ENCODE measurements at places on chromosomes 1 and 21. TPM values are rescaled to one million over a fixed set of nuclear protein-coding genes. Genes with fewer than 3 reads are reported as not detected.

Gene SPATA1
- total RNA-seq = not detected

Gene CD1C
- not detected for total RNA-seq

Gene EFNA1
- total RNA-seq = not detected

Gene OPTC
- not detected for total RNA-seq

Gene CC2D1B
- total RNA-seq = 46.4 TPM

Gene NPHS2
- total RNA-seq = not detected

Gene EXO1
- total RNA-seq = 37.7 TPM

Gene CD5L
- total RNA-seq = not detected

Gene CLCA1
- not detected for total RNA-seq

Gene KCNK2
- 5.6 TPM for total RNA-seq

Gene LCE2B
- total RNA-seq = not detected

Gene PGLYRP4
- total RNA-seq = not detected

Gene KIF26B
- under 0.01 TPM for total RNA-seq

Gene CREG1
- 61.9 TPM for total RNA-seq

Gene CYB5RL
- 6.9 TPM for total RNA-seq

Gene MEX3A
- total RNA-seq = 5.8 TPM

Gene CLDN17
- not detected for total RNA-seq

Gene TFF2
- total RNA-seq = not detected

Gene BRDT
- total RNA-seq = not detected

Gene MMEL1
- not detected for total RNA-seq

Gene S100A3
- 55.5 TPM for total RNA-seq

Gene HRNR
- total RNA-seq = not detected

Gene IL24
- total RNA-seq = not detected

Data from LHCN-M2 (cell line).